ENCODE measurements at places on chromosomes 6 and 20.

GRCh38 chr6:36808634-36809033 lies 30.6 kb downstream of the CPNE5 start:
- DNase-seq: no peak

GRCh38 chr6:145031001-145031400 lies 704.3 kb downstream of the EPM2A start:
- DNase-seq: no peak

DNA sequence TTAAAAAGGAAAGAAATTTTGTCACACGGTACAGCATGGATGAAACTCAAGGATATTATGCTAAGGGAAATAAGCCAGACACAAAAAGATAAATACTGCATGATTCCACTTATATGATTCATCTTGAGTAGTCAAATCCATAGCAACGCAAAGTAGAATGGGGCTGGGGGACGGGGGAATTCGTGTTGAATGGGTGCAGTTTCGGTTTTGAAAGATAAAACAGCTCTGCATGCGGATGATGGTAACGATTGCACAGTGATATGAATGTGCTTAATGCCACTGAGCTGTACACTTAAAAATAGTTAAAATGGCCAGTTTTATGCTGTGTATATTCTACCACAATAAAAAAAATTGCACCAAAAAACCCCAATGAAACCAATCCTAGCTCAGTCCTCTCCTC lies 52.9 kb upstream of the SIRPA start:
- DNase-seq: no peak

- no peak for DNase-seq
These were observed 373.2 kb upstream of the CHD6 start for GRCh38 chr20:41991412-41991811.

- DNase-seq: no peak
These were observed 16.5 kb downstream of the REPS1 start for GRCh38 chr6:138971601-138972000.

GRCh38 chr20:45834797-45835161 lies 1.2 kb downstream of the SNX21 start:
- DNase-seq: peak; percentile 61

GRCh38 chr6:136201732-136202131 lies 48.4 kb downstream of the MTFR2 start:
- DNase-seq: no peak

- no peak for DNase-seq
These were observed 177.8 kb downstream of the CDKAL1 start for GRCh38 chr6:20712011-20712410.

DNA sequence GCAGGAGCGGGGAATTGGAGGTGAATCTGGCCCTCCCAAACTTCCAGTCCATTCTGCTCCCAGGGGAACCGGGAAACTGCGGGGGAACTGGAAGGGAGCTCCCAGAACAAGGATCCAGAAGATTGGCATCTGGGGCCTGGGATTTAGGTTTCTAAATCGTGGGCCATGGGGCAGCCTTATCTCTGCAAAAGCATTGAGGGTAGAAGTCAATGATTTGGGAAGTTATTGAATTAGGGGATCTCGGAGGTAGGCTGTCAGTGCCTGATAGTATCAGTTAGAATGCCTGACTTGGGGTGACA lies 45.1 kb downstream of the HNF4A start:
- DNase-seq: no peak

DNA sequence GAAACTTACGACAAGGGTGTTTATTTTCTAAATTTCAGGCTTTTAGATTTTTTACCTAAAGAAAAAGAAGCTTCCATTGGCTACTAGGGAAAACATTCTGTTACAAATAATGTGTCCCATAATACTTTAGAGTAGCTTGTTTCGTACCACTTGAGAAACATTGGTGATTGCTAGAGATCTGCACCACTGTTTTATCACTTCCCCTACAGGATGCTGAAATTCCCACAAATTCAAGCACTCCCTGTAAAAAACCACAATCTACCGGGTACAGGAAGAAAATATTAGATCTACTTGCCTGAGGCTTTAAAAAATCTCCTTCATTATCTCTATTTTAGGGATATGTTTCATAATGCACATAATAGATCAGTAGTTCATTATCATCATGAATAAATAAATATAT lies 29.9 kb downstream of the SEL1L2 start:
- DNase-seq: no peak

GRCh38 chr20:33945391-33946081 lies 48.2 kb upstream of the RALY start:
- no peak for DNase-seq

- no peak for DNase-seq
These were observed 249.9 kb downstream of the KHDC1L start for GRCh38 chr6:72975352-72975752.
